ENCODE measurements at places on chromosomes 5 and 9. TPM values are rescaled to one million over a fixed set of nuclear protein-coding genes. Genes with fewer than 3 reads are reported as not detected.

ACOT12 gene
- not detected for total RNA-seq

F12 gene
- 4.0 TPM for total RNA-seq

PCDHB8 gene
- total RNA-seq: 0.34 TPM

HACD4 gene
- 0.46 TPM for total RNA-seq

TARS1 gene
- total RNA-seq: 320 TPM

LCN15 gene
- total RNA-seq: not detected

MYOT gene
- total RNA-seq: not detected

SLC34A1 gene
- not detected for total RNA-seq

BRINP1 gene
- total RNA-seq: 0.82 TPM

DMRT2 gene
- total RNA-seq: not detected

PALM2AKAP2 gene
- total RNA-seq: 19.3 TPM

AFAP1L1 gene
- 15.5 TPM for total RNA-seq

ZNF883 gene
- 3.0 TPM for total RNA-seq

GRCh38 chr9:96185518-96186156 lies 116.3 kb downstream of the HSD17B3 start:
- no peak for DNase-seq

DNA sequence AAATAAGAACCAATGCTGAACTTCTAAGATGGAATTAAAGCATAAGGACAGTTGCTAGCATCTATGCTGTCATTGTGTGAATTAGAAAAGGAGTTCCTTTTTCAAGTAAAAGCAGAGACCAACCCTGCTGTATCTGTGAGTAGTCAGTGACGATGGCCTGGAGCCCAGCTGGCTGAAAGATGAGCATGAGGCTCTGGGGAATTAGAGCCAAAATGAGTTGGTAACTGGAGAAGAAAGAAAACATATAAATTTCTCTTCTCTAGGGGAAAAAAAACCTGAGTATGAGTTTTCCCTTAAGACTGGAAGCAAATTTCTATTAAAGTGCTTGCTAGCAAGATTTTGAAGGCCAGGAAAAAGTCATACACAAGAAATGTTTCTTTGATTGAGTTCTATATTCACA lies 1.6 kb upstream of the SPZ1 start:
- no peak for DNase-seq

- DNase-seq: no peak
These were observed 924.3 kb upstream of the CDH10 start for GRCh38 chr5:25568989-25569625.

GRCh38 chr5:80654054-80654390 lies 430 bp upstream of the MSH3 start:
- no peak for DNase-seq

GRCh38 chr9:108681851-108682590 lies 173.8 kb downstream of the ACTL7B start:
- DNase-seq: no peak

- DNase-seq: no peak
These were observed 48.7 kb upstream of the SPATA31D4 start for GRCh38 chr9:81879501-81879916.

- no peak for DNase-seq
These were observed 14.6 kb upstream of the DUSP1 start for GRCh38 chr5:172785429-172786088.

- no peak for DNase-seq
These were observed 484 bp downstream of the GFM2 start for GRCh38 chr5:74766418-74766848.

DNA sequence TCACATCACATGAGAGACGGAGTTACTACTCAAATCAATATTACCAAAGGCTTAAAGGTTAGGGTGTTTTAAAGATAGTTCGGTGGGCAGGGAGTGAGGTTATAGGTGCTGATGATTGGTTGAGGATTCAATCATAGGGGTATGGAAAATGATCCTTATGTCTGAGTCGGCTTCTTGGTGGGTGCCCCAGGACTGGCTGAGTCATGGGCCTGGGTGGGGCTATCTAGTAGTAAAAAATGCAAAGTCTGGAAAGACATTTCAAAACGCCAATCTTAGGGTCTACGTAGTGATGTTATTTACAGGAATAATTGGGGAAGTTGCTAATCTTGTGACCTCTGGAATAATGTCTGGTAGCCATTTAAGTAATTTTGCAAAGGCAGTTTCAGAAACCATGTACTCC lies 15.2 kb upstream of the SPIN1 start:
- DNase-seq: no peak

- no peak for DNase-seq
These were observed 29.1 kb downstream of the TRIO start for GRCh38 chr5:14172149-14172795.

- DNase-seq: no peak
These were observed 12.2 kb downstream of the RNF130 start for GRCh38 chr5:180059326-180059725.

DNA sequence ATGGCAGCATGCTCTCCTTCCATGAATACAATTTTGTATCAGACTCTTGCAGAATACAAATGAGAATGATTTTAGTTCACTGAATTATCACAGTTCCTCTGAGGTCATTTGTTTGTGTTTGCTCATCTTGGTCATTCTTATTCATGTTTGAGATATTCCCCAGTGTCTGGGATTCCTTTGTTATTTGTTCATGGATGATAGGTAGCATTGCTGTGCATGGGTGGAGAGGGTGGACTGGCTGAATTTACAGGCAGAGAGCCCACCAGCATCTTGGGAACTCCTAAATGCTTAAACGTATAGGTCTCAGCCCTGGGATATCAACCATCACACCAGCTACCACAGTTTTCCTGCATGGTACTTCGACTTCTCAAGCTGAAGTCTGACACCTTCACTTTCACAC lies 459.8 kb downstream of the CCDC171 start:
- no peak for DNase-seq

DNA sequence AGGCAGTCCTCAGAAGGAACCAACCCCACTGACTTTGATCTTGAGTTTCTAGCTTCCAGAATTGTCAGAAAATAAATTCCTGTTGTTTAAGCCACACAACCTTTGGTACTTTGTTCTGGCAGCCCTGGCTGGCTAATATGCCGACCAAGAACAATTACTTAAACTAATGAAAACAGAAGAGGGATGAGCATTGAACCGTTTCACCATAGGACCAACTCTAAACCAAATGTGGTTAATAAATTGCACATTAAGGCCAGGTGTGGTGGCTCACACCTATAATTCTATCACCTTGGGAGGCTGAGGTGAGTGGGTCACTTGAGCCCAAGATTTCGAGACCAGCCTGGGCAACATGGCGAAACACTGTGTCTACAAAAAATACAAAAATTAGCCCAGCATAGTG lies 160.9 kb upstream of the RAI14 start:
- no peak for DNase-seq

DNA sequence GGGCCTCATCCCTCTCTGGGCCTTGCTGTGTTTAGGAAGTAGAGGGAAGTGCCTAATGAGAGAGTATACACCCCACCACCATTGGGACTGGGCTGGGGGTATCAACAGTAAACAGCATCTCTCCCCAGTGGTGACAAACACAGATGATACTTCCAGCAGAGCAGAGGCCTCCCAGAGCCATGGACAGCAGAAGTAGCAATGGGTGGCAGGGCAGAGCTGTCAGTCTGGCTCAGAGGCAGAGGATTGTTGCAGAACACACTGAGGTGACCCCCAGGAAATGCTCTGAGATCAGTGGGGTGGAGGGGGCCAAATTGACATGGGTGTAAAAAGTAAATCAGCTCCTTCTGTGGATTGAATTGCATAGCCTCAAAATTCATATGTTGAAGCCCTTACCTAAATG lies 12.1 kb upstream of the P4HA2 start:
- DNase-seq: no peak

- DNase-seq: no peak
These were observed 17.6 kb downstream of the CD74 start for GRCh38 chr5:150394912-150395687.

DNA sequence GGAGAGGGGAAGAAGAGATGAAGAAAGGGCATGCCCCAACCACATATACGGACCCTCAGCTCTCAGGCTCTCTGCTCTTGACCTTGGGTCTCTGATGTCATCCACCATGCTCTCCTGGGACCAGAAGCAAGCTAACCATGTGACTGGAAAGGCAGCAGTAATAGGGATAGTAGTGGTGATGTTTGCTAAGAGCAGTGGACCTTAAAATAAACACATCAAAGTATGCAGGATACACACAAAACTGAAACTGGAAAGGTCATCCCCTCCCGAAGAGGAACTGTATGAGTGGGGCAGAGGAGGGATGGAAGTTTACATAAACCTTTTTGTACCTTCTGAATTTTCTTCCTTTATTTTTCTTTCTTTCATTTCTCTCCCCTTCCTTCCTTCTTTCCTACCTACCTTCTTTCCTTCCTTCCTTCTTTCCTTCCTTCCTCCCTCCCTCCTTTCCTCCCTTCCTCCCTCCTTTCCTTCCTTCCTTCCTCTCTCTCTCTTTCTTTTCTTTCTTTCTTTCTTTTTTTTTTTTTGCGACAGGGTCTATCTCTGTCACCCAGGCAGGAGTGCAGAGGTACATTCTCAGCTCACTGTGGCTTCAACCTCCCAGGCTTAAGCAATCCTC lies 8.1 kb upstream of the PTPN3 start:
- DNase-seq: no peak

- DNase-seq: no peak
These were observed 220.0 kb downstream of the CACNA1B start for GRCh38 chr9:138097501-138097991.

- no peak for DNase-seq
These were observed 351.8 kb downstream of the SPOCK1 start for GRCh38 chr5:137147346-137147745.

DNA sequence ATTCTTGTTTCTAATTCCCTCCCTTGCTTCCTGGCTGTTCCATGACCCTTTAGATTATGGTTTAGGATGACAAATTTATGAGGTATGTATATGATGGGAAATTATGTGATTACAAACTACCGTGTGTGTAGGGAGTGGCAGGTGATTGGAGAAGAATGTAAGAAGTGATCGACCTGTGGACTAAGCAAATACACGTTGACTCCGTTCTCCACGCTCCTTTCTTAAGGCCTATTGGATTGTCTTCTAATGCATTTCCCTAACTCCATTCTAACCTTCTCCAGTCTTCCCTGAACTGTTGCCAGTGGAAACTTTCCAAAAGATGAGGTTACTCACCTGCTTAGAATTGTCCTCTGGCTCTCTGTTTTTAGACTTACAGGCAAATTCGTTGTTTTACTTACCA lies 36.6 kb downstream of the MVB12B start:
- no peak for DNase-seq

GRCh38 chr5:137666901-137667300 lies 69.0 kb downstream of the KLHL3 start:
- DNase-seq: no peak

- no peak for DNase-seq
These were observed 260.2 kb downstream of the ARHGAP26 start for GRCh38 chr5:143030349-143030748.

DNA sequence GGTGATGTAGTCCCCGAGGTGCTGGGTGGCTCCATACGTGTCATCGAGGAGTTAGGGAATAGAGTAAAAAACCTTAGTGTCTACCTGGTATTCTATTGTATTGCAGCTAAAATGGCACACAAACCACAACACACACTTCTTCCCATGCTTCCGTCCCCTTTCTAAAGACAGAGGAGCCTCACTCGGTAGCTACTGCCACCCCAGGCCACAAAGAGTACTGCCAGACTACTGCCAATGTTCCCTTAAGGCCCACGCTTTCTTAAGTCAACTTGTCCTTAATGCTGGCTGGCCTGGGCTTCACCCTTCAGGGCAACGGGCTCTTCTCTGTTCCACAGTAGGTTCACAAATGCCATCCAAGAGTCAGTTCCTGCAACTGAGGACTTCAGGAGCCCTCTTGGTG lies 673.0 kb downstream of the ELAVL2 start:
- no peak for DNase-seq

GRCh38 chr9:107239474-107239873 lies 43.6 kb upstream of the RAD23B start:
- DNase-seq: no peak

DNA sequence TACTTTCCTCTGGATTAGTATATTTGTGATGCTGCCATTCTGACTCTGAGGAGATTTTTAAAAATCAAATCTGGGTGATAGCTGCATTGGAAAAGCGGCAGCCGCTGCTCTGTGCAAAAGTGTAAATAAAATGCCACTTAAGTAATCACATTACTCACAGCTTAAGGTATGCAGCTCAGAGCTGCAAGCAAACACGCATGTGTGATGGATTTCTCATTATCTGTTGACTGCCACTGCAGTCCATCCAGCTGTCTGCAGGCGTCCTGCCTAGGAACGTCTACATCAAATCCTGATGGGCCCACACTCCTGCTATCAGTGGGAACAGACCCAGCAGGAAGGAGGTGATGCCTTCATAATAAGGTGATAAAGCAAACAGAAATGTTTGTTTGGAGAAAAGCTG lies 216.9 kb downstream of the SPOCK1 start:
- DNase-seq: no peak

GRCh38 chr9:22008717-22009505 lies at the start of gene CDKN2B:
CDKN2B (minus strand) TSS chr9:22009305; CDS start chr9:22008953, 352 bp downstream.
- peak; percentile 70 for DNase-seq

DNA sequence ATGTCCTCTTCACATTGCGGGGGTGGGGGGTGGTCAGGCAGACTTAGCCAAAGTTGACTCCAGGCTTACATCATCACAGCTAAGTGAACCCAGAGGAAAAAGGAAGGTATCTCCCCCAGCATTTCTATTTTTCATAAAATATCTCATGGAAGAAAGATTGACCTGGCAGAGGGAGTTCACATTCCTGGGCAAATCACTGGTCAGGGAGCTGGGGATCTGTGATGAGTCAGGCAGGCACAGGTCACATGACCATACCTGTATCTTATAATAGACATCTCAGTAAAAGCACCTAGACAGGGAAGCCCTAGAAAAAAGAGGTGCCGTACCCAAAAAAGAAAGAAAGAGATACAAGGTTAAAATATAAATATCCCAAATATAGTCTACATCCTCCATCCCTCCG lies 57.3 kb upstream of the WWC1 start:
- no peak for DNase-seq

DNA sequence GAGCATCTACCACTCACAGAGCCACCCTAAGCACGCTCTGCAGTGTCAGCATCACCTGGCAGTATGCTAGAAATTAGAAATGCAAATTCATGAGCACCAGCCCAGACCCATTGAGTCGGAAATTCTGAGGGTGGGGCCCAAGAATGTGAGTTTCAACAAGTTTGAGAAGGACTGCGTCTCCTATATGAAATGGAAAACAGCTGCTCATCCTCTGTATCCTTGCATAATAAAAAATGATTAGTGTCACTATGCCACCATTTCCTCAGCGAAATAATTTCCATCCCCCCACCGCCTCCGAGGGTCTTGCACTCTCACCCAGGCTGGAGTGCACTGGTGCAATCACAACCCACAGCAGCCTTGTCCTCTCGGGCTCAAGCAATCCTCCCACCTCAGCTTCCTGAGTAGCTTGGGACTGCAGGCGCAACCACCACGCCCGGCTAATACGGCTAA lies 1.3 kb upstream of the IQGAP2 start:
- no peak for DNase-seq

GRCh38 chr5:11289733-11290132 lies 528.7 kb upstream of the DAP start:
- DNase-seq: no peak

GRCh38 chr5:67115246-67115645 lies 81.4 kb downstream of the CD180 start:
- DNase-seq: no peak

GRCh38 chr9:26012797-26013196 lies 334.6 kb upstream of the TUSC1 start:
- no peak for DNase-seq

GRCh38 chr5:55524816-55525215 lies 9.9 kb downstream of the PLPP1 start:
- DNase-seq: no peak
